ENCODE measurements at places on chromosomes 3 and 15. TPM values are rescaled to one million over a fixed set of nuclear protein-coding genes. Genes with fewer than 3 reads are reported as not detected.

Gene ITIH1
- not detected for total RNA-seq

Gene WDR93
- not detected for total RNA-seq

Gene SEMA3G
- 0.26 TPM for total RNA-seq

Gene KCNAB1
- 0.72 TPM for total RNA-seq

Gene GPR62
- total RNA-seq, result not detected

Gene ATP13A5
- not detected for total RNA-seq

Gene TMEM43
- total RNA-seq, result 79.2 TPM

Gene ZIC4
- not detected for total RNA-seq

Gene MLF1
- 14.3 TPM for total RNA-seq

- DNase-seq, result peak; percentile 84
- H3K27ac ChIP-seq, result peak overlapping the region; percentile 32
Measured at GRCh38 chr15:68187559-68187958, 17.6 kb downstream of the CALML4 start.

- H3K4me1 ChIP-seq, result no peaks in the 10 kb centered on the region
- peak; percentile 43 for DNase-seq
- H3K27ac ChIP-seq, result no peak overlapping the region
- no peaks in the 10 kb centered on the region for H3K36me3 ChIP-seq
- H3K4me3 ChIP-seq, result no peak overlapping the region
Measured at GRCh38 chr3:95048564-95048963, 985.7 kb downstream of the NSUN3 start.

DNA sequence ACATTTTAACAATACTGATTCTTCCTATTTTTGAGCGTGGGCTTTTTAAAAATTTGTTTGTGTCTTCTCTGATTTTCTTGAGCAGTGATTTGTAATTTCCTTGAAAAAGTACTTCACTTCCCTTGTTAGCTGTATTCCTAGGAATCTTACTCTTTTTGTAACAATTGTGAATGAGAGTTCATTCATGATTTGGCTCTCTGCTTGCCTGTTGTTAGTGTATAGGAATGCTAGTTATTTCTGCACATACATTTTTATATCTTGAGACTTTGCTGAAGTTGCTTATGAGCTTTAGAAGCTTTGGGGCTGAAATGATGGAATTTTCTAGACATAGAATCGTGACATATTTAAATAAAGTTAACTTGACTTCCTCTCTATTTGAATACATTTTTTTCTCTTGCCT lies 582.8 kb upstream of the BCHE start:
- no peak overlapping the region for H3K27ac ChIP-seq
- H3K27me3 ChIP-seq, result no peaks in the 10 kb centered on the region
- no peaks in the 10 kb centered on the region for H3K36me3 ChIP-seq
- H3K4me3 ChIP-seq, result no peak overlapping the region

- H3K36me3 ChIP-seq, result no peaks in the 10 kb centered on the region
- H3K27me3 ChIP-seq, result no peaks in the 10 kb centered on the region
- H3K4me1 ChIP-seq, result no peaks in the 10 kb centered on the region
- no peak overlapping the region for H3K4me3 ChIP-seq
- H3K27ac ChIP-seq, result no peak overlapping the region
Measured at GRCh38 chr3:74041068-74041675, 416.4 kb upstream of the PDZRN3 start.

- H3K27ac ChIP-seq, result peak overlapping the region; percentile 81
- no peaks in the 10 kb centered on the region for H3K4me1 ChIP-seq
- DNase-seq, result no peak
Measured at GRCh38 chr3:107241217-107241616, 136.0 kb upstream of the CCDC54 start.

GRCh38 chr15:74144153-74144775 lies 13.9 kb downstream of the ISLR2 start:
- no peaks in the 10 kb centered on the region for H3K4me1 ChIP-seq
- DNase-seq, result no peak
- H3K27me3 ChIP-seq, result peaks cover 7% of the 10 kb centered on the region
- no peak overlapping the region for H3K4me3 ChIP-seq

- no peak for DNase-seq
- peaks cover 13% of the 10 kb centered on the region for H3K4me1 ChIP-seq
- no peaks in the 10 kb centered on the region for H3K36me3 ChIP-seq
- H3K4me3 ChIP-seq, result no peak overlapping the region
- H3K27ac ChIP-seq, result peak overlapping the region; percentile 50
- no peaks in the 10 kb centered on the region for H3K27me3 ChIP-seq
Measured at GRCh38 chr3:100209948-100210771, 50.6 kb upstream of the TBC1D23 start.

DNA sequence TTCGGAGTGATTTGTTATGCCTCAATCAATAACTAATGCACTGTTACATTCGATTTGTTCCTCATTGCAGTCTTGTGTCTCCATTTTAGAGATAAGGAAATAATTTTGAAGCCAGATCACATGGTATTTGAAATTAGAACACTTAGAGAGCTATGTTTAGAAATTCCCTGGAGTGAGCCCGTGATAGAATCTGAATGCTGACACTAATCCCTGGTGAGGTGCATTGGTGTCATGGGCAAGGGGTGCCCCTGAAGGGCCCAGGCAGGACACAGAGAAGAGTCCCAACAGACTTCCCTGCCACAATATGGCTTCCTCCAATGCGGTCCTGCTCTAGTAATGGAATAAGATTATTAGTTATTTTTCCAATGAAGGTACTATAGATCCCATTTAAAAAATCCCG lies 223.0 kb downstream of the NR2F2 start:
- no peaks in the 10 kb centered on the region for H3K36me3 ChIP-seq
- no peak for DNase-seq
- no peak overlapping the region for H3K27ac ChIP-seq
- H3K4me3 ChIP-seq, result no peak overlapping the region
- H3K27me3 ChIP-seq, result no peaks in the 10 kb centered on the region

GRCh38 chr3:44795197-44795596 lies 33.6 kb downstream of the KIF15 start:
- H3K27me3 ChIP-seq, result no peaks in the 10 kb centered on the region
- no peak overlapping the region for H3K27ac ChIP-seq
- peaks cover 4% of the 10 kb centered on the region for H3K36me3 ChIP-seq
- H3K4me1 ChIP-seq, result no peaks in the 10 kb centered on the region

DNA sequence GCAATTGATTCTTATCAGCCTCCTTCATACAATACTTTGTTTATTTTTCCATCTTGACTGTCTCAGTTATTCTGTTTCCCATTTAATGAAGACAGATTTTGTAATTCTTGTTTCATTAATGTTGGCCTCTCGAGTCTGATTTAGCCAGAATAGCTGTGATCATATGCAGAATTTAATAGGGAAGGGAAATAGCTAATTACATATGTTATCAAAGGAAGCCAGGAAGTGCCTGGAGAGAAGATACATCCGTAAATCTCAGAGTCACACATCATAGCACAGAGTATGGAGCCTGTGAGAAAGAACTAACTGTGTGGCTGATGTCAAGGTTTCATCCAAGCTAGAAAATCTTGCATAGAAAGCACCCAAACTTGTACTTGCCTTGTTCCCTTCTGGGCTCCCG lies 288.9 kb upstream of the SLCO3A1 start:
- H3K36me3 ChIP-seq, result no peaks in the 10 kb centered on the region
- H3K4me1 ChIP-seq, result peaks cover 15% of the 10 kb centered on the region
- no peak overlapping the region for H3K4me3 ChIP-seq
- H3K27ac ChIP-seq, result no peak overlapping the region

DNA sequence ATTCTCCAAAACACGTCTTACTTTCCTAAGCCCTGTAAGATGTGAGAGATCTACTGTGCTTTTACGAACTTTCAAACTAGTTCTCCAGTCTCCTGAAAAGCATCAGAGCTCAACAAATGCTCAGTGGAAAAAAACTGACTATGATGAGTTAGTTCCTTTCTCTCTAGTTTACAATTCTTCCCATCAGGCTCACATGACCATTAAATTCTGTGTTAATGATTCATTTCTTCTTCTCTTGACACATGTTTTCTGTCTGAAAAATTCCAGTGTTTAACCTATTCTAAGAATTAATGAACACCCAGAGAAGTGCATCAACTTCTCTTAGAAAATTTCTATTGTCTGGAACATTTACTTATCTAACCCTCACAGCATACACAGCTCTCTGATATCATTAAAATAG lies 844.3 kb downstream of the SI start:
- no peak for DNase-seq
- H3K27ac ChIP-seq, result no peak overlapping the region
- no peaks in the 10 kb centered on the region for H3K27me3 ChIP-seq
- no peaks in the 10 kb centered on the region for H3K36me3 ChIP-seq

- H3K27ac ChIP-seq, result no peak overlapping the region
- H3K27me3 ChIP-seq, result no peaks in the 10 kb centered on the region
- DNase-seq, result no peak
- H3K4me3 ChIP-seq, result no peak overlapping the region
Measured at GRCh38 chr15:43883571-43883970, 56.8 kb downstream of the WDR76 start.

GRCh38 chr3:139129892-139130291 lies 85.2 kb upstream of the PRR23C start:
- no peaks in the 10 kb centered on the region for H3K36me3 ChIP-seq
- no peak for DNase-seq
- no peak overlapping the region for H3K4me3 ChIP-seq
- H3K27ac ChIP-seq, result no peak overlapping the region
- peaks cover 11% of the 10 kb centered on the region for H3K27me3 ChIP-seq

DNA sequence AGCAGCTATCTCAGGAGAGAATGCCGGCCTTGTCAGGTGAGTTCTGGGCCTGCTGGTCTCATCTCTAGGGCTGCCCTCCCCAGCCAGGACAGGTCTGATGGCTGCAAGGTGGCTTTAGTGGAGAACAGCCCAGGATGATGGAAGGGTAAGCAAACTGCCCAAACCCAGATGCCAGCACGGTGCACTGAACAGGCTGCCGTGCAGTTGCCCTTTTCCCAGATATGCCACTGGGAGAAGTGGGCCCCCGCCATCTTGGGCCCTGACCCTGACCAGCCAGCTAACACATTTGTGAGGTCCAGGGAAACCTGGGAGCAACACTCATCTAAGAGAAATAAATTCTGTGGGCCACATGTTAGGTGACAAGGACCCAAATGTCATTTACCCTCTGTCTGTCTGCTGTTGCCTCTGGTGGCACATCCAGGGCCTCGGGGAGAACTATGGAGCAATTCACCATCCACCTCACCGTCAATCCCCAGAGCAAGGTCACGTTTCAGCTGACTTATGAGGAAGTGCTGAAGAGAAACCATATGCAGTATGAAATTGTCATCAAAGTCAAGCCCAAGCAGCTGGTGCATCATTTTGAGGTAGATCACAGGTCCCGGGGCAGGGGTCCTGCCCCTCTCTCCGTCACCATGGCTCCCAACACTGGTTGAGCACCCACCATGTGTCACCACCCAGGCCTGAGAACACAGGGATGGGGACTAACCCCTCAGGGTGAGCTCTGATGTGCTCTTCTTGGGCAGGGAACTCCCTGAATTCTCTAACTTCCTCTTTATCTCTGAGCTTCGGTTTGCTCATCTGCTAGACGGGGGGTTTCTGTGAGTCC lies 1.8 kb downstream of the ITIH1 start:
- H3K27ac ChIP-seq, result no peak overlapping the region
- DNase-seq, result no peak
- H3K36me3 ChIP-seq, result no peaks in the 10 kb centered on the region
- peaks cover 15% of the 10 kb centered on the region for H3K27me3 ChIP-seq
- H3K4me1 ChIP-seq, result no peaks in the 10 kb centered on the region

DNA sequence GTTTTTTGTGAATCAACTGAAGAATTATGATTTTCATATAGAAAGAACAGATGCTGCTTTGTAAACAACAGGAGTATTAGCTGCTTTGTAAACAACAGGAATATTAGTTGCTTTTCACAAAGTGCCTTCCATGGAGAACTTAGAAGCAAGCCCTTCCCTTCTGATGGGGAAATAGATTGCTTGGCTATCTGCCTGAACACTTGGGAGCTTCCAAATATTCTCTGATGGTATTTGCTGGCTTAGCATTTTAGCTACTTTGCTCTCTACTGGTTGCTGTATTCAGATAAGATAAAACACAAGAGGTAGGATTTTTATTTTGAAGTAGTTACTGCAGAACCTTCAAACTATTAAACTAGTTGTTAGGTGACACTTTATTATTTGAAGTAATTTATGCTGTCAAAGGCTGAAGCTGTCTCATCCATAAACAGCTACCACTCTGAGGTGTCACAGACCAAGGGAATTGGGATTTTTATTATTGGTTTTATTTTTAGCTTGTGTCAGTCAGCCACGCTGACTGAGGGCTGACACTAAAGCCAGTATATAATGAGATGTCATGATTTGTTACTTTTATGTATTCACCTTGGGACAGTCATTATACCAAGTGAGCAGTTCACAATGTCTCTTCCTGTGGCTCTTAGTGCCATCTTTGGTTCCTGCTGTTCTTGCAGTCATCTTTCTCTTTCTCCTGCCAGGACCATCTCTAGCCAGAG lies 50.0 kb downstream of the ZIC1 start:
- no peaks in the 10 kb centered on the region for H3K4me1 ChIP-seq
- DNase-seq, result no peak
- H3K36me3 ChIP-seq, result no peaks in the 10 kb centered on the region
- H3K4me3 ChIP-seq, result no peak overlapping the region

- H3K4me3 ChIP-seq, result no peak overlapping the region
- H3K36me3 ChIP-seq, result no peaks in the 10 kb centered on the region
- H3K4me1 ChIP-seq, result no peaks in the 10 kb centered on the region
- no peak for DNase-seq
- no peaks in the 10 kb centered on the region for H3K27me3 ChIP-seq
- H3K27ac ChIP-seq, result no peak overlapping the region
Measured at GRCh38 chr15:94855018-94855408, 623.7 kb downstream of the MCTP2 start.

DNA sequence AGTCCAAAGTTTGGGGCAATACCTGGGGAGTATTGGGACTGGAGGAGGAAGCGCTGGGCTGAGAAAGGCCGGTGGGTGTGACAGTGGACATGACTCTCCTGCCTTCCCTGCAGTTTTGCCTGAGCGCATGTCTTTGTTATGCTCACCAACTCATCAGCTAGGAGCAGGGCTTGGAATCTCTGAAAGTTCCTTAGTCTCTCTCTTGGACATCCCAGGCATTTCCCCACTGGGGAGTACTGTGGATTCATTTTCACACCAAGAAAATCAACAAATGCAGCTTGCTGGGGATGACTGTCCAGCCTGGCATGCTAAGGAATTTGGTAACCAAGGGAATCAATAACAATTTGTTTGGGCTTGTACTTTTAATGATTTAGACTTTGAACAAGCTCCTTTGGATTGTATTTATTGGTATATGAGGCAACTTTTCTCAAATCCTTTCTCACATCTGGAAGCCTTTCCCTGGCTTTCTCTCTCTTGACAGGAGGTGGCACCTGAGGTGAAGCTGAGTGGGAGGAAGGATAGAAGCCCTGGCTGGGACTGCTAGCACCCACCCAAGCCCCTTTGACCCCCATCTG lies 48.5 kb upstream of the CHST2 start:
- peak; percentile 72 for DNase-seq
- no peaks in the 10 kb centered on the region for H3K36me3 ChIP-seq
- peaks cover 10% of the 10 kb centered on the region for H3K4me1 ChIP-seq
- H3K4me3 ChIP-seq, result no peak overlapping the region
- H3K27ac ChIP-seq, result peak overlapping the region; percentile 58
- no peaks in the 10 kb centered on the region for H3K27me3 ChIP-seq

DNA sequence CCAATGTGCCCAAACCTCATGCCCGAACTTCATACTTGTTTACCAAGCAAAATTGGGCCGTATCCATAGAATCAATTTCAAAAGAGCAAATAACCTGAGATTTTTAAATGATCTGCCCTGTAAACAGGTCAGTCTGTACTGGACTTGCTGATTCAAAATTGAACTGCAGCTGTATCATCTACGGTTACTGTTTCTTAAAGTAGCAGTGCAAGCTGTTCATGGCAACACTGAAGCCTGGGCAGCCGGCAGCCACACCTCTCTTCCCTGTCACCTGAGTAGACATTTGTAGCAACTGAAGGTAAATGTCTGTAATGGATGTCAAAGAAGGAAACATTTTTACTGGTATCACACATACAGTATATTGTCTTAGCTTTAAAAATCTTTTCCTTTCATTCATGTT lies 10.6 kb downstream of the EIF4E3 start:
- H3K36me3 ChIP-seq, result no peaks in the 10 kb centered on the region
- no peak overlapping the region for H3K4me3 ChIP-seq

Measured in astrocyte (in vitro differentiated cells and primary cell).